ENCODE measurements at places on chromosomes 7 and 10. TPM values are rescaled to one million over a fixed set of nuclear protein-coding genes. Genes with fewer than 3 reads are reported as not detected.

GRCh38 chr7:16433568-16434122, 12.3 kb upstream of the CRPPA start:
- no peak for DNase-seq

- DNase-seq, result peak; percentile 94
Observed at GRCh38 chr7:112421666-112422486, 28.4 kb upstream of the IFRD1 start.

DNA sequence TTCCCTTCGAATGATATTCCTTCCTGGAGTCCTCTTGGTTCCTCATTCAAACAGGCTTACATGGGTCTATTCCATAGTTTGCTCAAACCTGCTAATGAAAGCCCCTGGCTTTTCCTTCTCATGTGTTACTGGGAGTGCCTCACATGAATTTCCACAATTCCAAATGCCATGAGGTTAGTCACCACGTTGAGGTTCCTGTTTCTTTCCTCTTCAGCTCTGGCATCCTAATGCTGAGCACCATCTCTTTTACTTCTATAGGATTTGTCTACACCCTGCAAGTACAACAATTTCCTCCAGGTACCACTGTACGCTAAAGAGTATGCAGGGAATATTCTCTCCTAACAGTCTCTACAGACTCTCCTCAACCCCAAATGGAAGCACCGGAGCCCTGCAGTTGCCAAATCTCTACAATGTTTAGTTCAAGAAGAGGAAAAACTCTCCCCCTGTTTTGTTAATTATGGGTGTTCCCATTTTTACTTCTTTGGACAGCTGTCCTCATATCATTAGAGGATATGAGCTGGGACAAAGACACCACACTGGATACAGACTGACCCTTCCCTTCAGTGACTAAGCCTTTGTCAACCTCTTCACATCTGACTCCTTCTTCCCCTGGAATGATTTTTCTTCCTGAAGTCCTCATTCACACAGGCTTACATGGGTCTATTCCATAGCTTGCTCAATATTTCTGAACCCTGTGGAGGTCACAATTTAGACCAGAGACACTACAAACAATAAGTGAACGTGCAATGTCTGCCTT, 145.8 kb upstream of the BET1 start:
- no peak for DNase-seq

- no peak for DNase-seq
Observed at GRCh38 chr10:125844751-125845221, 21.4 kb downstream of the BCCIP start.

- DNase-seq, result no peak
Observed at GRCh38 chr7:111654343-111654742, 92.1 kb upstream of the IMMP2L start.

DNA sequence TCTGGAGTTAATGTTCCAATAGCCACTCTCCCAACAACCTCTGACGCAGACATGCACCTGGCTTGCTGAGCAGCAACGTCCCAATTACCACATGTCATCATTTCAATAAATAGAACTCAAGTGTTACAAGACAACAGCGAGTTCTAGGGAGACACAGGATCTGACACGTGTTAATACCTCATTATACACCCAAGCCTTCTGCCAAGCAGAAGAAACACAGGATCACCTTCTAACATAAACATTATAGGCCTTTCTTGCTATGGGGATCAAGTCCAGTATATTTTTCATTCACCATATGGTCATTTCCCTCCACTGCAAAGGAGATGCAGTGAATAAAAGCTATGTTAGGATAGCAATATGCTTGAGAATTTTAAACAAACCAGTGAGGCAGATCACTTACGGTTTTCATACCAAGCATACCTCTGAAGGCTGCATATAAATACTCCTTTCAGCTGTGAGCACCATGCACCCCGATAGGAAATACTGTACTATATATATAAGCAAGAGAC, 74.2 kb downstream of the JAZF1 start:
- DNase-seq, result no peak

- no peak for DNase-seq
Observed at GRCh38 chr10:60753817-60754216, 24.5 kb upstream of the CDK1 start.

DNA sequence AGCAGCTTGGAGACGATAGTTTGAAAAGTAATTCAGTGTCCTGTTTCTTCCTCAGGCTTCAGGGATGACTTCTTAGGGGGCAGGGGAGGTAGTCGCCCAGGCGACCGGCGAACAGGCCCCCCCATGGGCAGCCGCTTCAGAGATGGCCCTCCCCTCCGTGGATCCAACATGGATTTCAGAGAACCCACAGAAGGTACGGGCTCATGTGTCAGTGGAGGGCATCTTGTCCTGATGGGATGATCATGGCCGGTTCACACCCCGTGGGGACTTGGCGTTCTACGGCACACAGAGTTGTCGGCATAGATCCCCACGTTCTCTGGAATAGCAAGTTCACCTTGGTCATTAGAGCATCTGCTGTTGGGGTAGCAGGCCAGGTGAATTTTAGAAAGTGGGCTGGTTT, 15.1 kb upstream of the LAT2 start:
- DNase-seq, result no peak

DNA sequence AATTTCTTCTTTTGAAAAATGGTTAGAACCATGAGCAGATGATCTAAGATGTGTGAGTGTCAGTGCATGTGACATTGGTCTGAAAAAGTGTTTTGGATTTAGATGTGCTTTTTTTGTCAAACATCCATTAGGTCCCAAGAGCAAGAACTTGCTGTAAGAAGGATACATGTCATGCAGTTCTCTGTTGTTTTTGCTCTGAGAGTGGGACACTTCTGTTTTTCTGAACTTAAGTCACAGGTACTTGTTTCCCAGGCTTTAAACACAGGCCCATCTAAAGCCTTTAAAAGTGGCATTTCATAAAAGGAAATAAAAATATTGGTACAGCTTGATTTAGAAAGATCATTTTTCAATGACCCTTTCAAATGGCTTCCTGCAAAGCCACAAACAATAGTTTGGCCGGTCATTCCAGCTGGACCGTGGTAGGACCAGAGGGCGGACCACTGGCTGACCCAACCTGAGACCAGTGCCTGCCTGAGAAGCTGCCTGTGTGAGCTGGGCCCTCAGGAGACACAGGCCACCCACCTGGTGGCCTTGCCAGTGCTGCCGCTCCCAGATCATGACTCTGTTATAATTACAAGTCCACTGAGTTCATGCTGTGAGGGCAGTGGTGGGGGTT, 92.7 kb downstream of the EEPD1 start:
- DNase-seq, result no peak

DNA sequence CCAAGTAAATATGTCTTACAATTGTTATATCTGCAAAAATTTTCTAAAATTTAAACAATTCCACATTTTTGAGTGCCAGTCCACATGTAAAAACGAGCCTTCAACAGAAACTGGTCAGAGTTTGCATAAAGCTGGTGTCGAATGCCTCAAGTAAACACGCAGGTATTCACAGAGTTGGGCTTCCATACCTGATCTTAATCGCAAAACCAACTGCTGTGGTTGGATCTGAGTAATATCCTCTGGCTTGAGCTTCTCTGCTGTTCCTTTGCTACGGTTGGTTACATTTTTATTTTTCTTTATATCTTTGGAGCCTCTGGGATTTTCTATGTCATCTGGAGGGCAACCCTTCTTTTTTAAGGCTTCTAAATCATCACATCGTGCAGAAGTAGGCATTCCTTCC, 28.4 kb downstream of the ITGB1 start:
- DNase-seq, result no peak

DNA sequence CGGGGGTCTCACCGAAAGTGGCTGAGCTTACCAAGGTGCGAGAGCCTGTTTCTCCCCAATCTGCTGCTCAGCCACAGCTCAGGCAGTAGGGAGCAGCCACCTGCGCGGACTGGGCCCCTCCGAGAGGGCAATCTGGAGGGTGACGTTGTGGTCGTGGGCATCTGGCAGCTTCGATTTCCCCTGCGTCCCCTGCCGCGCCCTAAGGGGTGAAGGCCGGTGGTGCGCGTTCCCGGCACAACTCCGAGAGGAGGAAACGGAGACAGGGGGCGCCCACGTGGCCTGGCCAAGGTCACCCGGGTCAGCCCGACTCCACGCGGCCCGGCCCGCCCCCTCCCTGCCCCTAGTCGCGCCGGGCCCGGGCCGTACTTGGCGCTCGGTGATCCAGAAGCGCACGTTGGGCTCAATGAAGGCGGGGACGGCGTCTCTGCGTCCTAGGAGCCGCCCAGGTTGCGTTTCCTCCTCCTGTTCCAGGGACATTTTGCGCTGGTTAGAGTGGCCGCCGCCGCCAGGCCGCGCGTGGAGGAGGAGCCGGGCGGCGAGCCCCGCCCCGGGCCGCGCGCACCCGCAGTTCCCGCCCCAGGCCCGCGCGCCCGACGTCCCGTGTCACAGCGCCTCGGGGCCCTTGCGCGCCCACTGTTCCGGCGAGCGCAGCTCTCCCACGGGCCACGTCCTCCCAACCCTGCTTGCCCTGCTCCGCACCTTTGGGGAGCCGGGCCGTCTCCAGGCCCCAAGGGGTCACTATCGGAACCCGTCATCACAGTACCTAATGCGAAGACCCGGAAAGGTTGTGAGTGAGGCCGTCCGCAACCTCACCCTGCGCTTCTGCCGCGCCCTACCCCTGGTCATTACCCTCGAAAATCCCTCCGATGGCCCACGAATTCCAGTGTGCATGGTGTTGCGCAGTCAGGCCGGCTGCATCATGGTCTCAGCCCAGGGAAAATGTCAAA, at the start of gene SFXN4:
TSS of gene SFXN4 (minus strand) at position 544 of the 947 bp plus-strand sequence. CDS start at position 477, 67 bp downstream.
- DNase-seq, result peak; percentile 80

DNA sequence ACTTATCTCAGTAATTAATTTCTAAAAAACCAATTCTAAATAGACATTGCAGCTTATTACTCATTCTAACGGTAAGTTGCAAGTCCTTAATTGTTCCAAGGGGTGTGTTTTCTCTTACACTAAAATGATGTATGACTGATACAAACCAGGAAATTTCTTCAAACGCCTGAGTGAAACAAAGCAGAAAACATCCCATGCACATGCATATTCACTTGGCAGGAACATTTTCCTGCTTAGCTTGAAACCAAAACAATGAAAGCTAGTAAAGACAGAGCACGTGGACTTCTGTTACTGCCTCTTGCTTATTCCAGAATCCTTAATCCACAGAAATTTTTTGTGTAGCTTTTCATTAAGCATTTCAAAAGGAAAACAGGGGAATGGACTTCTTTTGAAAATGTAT, 187.7 kb downstream of the MTERF1 start:
- no peak for DNase-seq

DNA sequence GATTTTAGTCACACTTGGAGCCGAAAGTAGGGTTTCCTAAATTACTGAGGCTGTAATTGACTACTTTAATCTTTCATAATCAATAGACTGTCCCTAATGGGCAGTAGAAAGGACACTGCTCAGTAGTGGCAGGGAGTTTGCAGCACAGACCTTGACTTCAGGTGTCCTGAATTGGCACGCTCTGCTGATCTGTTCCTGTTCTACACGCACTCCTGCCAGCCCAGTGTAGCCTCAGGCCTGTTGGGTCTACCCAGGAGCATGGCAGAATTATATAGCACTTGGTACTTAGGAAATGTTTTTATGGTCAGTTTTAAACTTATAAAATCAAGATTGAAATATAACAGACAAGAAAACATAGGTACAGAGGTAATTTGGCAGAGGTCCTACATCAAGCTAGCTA, 9.0 kb downstream of the EIF4H start:
- no peak for DNase-seq

GRCh38 chr7:126682176-126682575, 570.6 kb downstream of the GRM8 start:
- DNase-seq, result no peak

Gene SLC12A9
- total RNA-seq, result 25.6 TPM

Gene MPLKIP
- total RNA-seq, result 52.8 TPM

Gene FAM53B
- 50.5 TPM for total RNA-seq

Gene SCRN1
- 62.7 TPM for total RNA-seq

Gene HNRNPH3
- 261 TPM for total RNA-seq

Gene CNTNAP2
- total RNA-seq, result not detected
